ENCODE measurements at places on chromosomes 3 and 15.

GRCh38 chr3:57059411-57059810 is 1.1 kb upstream of the SPATA12 start:
- DNase-seq, result no peak

DNA sequence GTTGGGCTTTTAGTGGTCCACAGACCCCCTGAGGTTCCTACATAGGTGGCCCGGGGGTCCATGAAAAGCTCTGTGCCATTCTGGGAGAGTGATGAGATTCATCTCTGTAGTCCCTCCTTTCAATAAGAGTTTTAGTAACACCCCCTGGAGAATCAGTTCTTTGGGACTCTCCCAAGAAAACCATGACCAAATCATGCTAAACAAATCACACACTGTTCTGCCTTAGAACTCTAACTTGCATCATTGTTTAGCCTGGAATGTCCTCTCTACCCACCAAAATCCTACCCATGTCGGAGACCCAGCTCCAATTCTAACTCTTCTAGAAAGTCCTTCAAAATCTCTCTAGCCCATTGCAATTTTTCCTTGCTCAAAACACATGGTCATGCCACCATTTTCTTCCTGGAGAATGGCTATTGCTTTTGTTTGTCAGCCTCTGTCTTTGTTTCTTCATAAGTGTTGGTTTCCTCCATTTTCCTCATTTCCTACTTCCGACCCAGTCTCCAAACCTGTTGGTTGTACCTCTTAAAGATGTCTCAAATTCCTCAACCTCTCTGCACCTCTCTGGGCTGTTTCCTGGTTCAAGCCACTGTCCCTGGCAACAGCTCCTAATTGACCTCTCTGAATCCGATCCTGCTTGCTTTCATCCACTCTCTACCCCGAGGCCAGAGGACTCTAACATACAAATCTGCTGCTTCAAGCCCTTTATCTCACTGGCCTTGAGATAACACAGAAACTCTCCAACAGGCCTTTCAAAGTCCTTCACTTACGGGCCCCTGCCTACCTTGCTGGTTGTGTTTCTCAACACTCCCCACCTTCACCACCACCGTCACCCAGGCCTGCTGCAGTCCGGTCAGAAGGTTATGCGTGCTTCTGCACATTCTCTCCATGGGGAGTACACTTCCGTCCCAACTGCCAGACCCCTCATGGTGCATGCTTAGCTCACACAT is 23.7 kb downstream of the CYP19A1 start:
- DNase-seq, result no peak

DNA sequence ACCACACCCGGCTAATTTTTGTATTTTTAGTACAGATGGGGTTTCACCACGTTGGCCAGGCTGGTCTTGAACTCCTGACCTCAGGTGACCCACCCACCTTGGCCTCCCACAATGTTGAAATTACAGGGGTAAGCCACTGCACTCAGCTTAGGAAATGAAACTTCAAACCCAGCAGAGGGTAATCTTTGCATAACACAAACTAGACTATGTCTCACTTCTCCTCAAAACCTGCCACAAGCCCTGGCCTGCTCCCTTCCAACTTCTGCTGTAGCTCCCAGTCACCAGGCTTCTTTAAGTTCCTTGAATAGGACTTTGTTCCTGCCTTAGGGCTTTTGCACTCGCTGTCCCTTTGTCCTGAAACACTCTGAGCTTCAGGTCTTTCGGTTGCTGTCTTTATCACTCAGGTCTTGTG is 39.2 kb upstream of the SEMA4B start:
- DNase-seq, result no peak

DNA sequence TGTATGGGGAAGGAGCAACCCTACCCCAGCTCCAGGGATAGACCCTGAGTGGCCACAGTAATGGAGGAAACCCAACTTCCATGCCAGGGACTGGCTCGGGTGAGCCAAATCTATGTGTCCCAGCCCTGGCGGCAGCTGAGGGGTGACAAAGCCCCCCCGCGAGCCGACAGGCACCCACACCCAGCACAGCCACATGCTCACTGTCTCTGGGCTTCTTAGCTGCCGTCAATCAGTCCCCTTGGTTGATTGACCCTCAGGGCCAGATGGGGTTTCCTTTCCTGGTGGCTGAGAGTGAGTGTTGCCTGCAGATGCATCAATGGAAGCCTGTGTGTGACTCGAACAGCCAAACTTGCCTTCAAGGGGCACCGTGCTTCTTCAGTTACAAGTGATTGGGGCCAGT is 2.1 kb upstream of the OCA2 start:
- no peak for DNase-seq

DNA sequence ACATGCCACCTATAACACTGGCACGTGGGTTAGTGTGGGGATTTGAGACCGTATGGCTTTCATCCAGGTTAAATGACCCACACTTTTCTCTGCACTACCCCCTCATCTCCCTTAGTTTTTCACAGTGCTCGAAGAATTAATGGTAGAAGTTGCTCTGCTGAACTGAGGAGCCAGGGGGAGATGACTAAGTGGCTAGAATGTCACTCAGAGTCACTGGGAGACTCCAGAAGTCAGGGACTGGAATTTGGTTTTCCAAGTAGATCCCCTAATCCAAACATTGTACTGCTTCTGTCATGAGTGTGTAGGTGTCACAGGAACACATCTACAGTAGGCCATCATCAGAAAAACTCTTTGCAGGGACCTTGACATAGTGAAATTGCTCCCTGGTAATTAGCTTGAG is 181.0 kb upstream of the RASGRP1 start:
- DNase-seq, result no peak

DNA sequence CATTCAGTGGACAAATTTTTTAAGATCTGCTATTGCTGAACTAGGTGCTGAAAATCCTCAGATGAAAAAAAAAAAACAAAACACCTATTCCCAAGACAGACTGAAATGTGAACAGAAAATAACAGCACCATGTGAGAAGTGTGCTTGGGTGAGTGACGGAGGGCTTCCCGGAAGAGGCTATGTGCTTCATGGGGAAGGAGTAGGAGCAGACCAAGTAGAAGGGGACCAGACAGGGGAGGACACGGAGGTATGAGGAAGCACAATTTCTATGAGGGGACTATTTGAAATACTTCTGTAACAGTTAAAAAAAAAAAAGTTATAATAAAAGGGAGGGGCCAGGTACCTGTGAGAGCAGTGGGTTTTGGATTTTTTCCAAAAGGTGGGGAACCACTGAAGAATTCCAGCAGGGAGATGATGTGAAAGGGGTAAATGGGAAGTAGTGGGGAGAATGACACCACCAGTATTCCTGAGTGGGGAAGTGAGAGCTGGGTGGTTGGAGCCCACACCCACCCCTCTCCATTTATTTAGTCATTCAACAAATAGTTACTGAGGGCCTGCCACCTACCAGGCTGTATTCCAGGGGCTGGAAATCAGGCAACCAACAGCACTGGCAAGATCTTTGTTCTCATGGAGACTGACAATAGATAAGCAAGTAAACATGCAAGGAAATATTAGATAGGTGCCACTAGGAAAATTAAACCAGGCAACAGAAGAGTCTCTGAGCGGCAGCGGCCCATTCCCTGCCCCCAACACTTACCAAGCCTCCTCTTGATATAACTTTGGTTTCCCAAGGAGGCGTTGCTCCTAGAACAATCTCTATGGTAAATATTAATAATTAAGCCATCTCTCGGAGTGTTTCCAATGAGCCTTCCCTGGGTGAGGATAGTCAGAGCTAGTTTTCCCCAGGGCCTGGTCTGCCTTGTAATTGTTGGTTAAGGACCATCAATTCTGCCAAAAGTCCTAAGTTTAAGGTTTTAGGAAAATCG is 3.8 kb upstream of the USP3 start:
- no peak for DNase-seq

DNA sequence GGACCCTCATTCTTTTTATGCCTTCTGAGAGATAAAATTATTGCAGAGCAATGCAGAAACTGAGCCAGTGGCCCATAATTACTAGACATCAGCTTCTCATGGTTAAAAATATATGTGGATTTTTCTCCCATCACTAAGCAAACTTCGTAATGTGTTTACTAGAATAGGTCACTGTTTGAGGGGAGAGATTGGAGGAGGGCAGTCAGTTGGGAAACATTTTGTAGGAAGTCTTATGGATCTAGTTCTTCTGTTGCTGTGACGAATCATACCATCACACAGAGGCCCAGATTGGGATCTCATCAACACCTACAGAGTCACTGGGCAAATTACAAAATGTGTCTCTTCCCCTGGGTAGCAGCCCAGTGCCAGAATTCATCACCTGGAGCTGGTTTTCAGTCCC is 81.4 kb downstream of the PDE8A start:
- no peak for DNase-seq

DNA sequence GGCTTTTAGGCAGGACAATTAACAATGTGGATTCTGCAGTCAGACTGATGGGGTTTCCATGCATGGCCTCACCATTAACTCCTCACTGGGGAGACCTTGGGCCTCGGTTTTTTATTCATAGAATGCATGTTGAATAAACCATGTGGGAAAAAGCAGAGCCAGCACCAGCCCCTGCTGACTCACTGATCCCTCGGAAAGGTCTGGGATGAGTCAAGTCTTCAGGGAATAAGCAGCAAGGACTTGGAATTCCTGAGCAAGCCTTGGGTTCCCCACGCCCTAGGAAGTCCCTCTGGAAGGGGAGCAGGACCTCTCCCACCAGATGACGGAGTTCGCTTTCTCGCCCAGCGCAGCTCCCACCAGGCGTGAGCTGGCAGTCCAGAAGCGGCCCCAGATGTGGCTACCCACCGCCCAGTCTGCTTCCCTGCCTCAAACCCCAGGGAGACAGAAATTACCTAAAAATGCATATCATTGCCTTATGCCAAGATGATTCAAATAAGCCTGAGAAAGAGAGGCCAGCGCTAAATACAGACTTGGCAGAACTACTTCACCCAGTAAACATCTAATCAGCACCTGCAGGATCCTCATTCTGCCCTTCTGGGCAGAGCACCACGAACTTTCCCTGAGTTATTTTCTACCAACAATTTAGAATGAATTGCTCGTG is 45.4 kb downstream of the BTD start:
- no peak for DNase-seq

- no peak for DNase-seq
Observed at GRCh38 chr15:101446518-101447167, 42.9 kb downstream of the PCSK6 start.

DNA sequence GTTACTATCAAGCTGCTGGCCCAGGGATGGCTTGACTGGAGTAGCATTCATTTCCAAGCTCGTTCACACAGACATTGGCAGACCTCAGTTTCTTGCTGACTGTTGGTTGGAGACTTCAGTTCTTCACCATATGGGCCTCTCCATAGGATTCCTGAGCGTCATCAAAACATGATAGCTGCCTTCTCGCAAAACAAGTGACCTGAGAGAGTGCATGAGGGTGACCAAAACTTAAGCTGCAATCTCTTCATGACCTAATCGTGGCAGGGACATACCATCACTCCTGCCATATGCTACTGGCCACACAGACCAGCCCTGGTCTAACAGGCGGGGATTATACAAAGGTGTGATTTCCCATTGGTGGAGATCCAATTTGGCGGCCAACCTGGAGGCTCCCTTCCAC is 46.0 kb upstream of the C3orf22 start:
- DNase-seq, result no peak

GRCh38 chr3:186998937-186999368 is 68.6 kb downstream of the ST6GAL1 start:
- peak; percentile 96 for DNase-seq

DNA sequence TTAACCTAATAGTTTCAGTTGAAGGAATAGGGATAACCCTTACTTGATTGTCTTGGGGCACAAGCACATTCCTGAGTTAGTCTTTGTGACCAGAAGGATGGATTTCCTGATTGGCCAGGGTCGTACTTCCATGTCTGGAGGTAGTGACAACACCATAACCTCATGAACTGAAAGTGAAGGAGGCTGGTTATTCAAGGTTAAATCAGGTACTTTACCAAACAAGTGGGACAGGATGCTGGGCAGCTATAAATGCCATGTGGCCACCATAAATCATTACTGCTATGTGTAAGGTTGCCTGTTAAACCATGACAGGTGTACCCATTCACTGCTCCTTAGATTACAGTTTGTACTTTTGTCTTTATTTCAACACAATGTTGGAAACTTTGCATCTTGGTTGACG is 128.3 kb upstream of the SAMMSON start:
- DNase-seq, result no peak

DNA sequence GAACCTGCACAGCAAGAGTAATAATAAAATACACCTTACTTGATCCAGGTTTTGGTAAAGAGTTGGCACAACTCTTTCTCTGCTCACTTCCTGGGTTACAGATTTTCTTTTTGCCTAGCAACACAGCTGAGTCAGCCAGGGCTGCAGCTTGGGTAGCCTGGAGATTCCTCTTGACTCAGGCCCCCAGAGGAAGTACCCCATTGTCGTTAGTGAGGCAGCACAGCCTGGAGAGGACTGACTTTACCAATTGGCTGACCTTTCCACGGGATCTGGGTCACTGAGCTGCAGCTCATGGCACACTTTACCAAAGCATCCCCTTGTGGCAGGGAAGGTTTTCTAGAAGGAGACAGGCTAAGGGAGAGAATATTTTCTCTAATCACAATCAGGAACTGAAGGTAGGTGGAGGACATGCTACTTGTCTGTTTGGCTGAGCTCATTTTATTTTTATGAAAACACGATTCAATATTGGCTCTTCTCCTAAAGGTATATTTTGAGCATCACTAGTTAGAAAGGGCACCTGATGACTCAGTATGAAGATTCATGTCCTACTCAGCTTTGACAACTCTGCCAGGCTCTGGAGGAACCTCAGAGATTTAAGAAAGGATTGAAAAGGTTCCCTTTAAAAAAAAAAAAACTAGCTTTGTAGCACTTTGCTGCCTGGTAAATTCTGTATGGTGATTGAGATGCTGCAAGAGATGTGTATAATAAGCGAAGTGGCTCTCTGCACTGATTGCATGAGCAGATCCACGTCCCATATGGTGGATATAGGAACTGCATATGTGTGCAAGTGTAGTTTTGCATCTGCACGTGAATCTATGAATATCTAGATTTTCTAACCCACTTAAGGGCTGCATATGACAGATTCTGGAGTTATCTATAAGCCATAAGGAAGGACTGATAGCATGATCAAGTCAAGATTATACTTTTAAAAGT is 124.8 kb downstream of the CHDH start:
- DNase-seq, result peak; percentile 43

DNA sequence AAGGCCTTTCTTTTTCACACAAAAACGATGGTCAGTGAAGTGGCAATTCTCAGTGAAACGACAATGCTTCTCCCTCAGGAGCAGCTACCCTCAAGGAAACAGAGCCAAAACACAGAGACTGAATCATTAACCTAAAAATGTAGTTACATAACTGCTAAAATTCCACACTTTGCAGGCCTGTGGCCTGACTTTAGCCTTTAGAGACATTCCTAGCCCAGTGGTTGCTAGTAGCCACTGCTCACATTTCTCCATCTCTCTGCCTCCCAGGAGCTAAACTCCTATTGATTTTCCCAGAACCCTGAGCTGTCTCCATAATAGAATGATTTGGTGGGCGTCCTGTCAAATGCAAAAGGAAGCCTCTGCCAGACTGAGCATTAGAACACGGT is 630.1 kb upstream of the KCNMB2 start:
- DNase-seq, result peak; percentile 27

- DNase-seq, result no peak
Observed at GRCh38 chr3:12854565-12854964, 13.2 kb upstream of the RPL32 start.

GRCh38 chr3:29261119-29261518 is 19.8 kb upstream of the RBMS3 start:
- no peak for DNase-seq

- DNase-seq, result no peak
Observed at GRCh38 chr3:45021524-45022297, 4.4 kb upstream of the CLEC3B start.

GRCh38 chr15:77497110-77497737 is 76.5 kb downstream of the HMG20A start:
- DNase-seq, result no peak
